ENCODE measurements at places on chromosomes 1 and 21.

GRCh38 chr1:99621340-99621901, 24.5 kb upstream of the PALMD start:
- no peak for DNase-seq

DNA sequence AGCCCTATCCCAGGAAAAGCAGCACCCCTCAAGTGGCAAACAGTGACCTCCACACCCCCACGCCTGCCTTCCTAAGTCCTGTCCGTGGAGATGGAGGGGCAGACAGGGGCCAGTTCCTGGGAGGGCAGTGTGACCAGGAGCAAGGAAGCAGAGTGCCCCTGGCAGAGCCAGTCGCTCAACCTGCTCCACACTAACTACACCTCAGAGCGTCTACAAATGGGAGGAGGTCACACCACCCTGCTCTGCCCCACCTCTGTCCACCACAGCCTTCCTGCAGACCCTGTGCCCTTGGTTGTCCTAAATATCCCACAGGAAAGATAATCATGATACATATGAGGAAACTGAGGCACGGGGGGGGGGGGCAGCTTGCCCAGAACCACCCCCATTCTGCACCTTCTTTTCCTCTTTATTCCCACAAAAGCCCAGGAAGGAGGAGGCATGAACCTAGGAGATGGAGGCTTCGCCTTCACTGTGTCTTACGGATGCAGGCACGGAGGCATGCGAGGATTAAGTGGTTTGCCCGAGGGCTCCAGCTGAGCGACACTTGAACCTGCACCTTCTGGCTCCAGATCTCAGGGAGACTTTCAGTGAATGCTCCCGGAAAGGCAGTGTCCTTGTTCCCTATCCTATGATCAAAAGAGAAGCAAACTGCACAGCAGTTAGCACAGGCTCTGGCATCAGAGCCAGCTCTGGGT, 42.7 kb upstream of the SELENON start:
- DNase-seq = no peak

DNA sequence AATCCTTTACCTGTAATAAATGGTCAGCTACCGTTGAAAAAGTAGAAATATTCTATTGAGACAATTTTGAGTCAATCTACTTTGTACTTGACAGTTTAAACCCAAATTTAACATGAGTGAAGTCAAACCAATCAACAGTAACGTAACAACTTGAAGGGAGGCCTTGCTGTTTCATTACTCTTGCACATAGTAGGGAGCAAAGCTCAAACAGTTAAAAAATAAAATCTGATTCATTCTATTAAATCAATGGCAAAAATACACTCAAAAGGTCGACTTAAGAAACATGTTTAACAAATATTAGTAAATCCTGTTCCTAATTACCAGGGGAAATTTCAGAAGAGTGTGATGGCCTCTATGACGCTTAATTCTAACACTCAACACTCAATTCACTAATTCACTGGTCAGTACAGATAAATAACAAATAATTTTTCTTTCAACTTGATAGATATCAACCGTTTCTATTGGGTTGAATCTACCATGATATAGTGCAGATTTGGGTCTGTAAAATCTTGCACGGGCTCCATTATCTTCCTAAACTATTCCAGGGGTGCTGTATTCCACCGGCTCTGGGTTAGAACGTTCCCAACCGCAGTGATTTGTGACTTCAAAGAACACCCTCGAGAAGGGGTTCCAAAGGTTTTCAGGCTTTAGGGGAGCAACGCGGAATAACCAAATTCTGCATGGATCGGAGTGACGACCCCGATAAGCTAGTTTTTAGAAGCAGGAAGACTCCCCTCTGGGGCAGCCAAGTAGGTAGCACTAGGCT, 1.4 kb downstream of the TARBP1 start:
- no peak for DNase-seq

DNA sequence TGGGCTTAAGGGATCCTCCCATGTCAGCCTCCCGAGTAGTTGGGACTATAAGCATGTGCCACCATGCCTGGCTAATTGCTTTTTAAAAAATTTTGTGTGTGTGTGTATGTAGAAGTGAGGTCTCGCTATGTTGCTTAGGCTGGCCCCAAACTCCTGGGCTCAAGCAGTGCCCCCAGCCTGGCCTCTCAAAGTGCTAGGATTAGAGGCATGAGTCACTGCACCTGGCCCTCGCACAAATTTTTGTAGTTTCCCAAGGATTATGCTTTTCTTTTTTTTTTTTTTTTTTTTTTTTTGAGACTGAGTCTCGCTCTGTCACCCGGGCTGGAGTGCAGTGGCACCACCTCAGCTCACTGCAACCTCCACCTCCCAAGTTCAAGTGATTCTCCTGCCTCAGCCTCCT, 144.4 kb upstream of the HNRNPU start:
- DNase-seq = no peak

GRCh38 chr1:178593515-178593914, 80.6 kb downstream of the TEX35 start:
- DNase-seq = no peak

All from stimulated activated CD8-positive, alpha-beta memory T cell treated with anti-CD3 and anti-CD28 coated beads, Interleukin-4, amount 100 ng/mL, for 48 hours (primary cell).